Cerebellar cortex (tissue), 1 donor: ENCODE measurements at places on chromosomes 6 and 20.
A peak's percentile ranks its signal among the peaks of the same experiment; 100 is the strongest.

GRCh38 chr20:33914919-33915318 lies 78.8 kb upstream of the RALY start:
- no peak for DNase-seq

- DNase-seq = peak; percentile 66
Measured at GRCh38 chr6:127515794-127516661, 3.1 kb downstream of the MTCL3 start.

- DNase-seq = no peak
Measured at GRCh38 chr6:137697267-137697938, 169.7 kb upstream of the TNFAIP3 start.

DNA sequence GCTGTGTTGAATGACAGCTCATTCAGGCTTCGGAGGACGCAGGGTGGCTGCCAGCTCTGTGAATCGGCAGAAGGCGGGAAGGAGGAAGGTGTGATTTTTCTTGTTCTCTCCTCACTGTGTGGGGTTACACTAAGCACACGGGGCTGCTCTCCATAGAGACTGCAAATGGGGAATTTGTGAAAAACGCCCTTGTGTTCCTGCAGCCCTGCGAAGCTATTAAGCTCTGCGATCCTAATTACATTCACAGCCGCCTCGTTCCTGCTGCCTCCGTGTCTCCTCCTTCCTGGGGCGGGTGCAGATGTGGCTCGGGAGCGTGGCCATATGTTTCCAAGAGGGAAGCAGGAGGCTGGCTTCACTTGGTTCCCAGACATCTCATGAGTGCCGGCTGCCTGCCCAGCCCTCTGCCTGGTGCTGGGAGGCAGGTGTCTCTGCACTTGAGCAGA lies 124.0 kb downstream of the TOX2 start:
- peak; percentile 27 for DNase-seq

GRCh38 chr6:71123051-71123450 lies 165.6 kb upstream of the OGFRL1 start:
- DNase-seq = no peak

DNA sequence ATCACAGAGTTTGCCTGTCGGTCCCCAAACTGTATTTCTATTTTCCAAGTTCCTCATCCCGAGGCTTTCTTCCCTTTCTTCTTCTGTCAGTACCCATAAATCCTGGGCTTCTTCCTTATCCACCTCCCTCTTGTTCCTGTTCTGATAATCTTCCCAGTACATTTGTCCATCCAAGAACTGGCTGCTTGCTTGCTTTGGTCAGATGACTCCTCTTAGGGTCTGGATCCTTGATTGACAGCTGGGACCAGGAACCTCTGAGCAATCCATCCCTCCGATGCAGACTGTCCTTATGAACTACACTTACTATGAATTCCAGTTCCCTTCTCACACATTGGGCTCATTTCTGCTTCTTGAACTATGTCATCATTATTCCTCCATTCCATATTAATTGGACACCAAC lies 275.3 kb upstream of the CITED2 start:
- DNase-seq = no peak

DNA sequence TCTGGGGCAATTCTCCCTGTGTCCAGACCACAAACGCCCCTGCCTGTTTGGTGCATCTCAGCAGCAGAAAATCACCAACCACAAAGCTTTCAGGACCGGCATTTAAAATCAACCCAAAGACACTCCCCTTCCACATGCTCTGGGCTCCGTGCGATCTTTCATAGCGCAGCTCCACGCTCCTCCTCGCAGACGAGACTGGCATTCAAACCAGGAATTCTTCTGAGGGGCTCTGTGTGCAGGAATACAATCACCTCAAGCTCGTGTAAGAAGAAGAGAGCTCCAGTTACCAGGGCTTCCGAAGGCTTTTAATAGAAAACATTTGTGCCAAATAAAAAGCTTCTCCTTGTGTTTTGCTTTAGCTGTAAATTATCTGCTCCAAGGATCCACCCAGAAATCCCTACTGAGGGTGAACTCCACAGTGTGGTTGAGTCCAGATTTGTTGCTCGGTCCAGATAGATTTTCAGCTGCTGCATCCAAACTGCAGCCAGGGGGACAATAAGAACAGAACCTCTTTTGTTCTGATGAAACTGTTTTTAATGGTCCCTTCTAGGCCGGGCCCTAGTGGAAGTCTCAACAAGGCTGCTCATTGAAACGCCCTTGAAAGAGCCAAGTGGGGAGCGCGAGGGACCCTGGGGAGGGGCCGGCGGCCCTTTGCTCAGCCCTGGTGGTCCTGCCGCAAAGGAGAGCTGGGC lies 16.4 kb upstream of the BMP7 start:
- peak; percentile 22 for DNase-seq

DNA sequence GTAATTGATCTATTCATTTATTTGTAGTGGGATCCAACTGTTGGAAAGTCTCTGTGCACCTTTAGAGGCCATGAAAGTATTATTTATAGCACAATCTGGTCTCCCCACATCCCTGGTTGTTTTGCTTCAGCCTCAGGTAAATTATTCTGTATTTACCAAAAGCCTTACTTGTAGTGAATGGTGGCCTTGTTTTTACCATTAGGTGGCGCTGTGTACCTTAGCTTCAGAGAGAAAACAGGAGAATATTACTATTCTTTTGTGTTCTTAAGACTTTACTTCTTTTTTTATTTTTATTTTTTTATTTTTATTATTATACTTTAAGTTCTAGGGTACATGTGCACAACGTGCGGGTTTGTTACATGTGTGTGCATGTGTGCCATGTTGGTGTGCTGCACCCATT lies 23.7 kb downstream of the PEX7 start:
- peak; percentile 47 for DNase-seq

DNA sequence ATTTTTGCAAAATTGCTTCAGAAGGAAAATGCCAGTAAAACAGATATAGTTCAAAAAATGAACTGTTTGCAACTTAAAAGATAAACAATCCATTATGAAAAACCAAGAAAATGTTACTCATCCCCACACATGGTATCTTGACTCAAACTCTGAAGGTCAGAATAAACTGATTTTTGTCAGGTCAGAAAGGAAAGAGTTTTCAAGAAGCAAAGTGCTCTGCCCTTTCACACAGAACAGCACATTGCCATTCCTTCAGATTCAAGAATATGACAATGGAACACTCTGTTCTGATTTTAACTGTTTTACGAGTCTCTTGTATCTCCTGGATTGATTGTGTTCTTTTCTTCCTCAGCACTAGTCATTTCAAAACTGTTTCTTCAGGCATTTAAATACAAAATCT lies 33.8 kb upstream of the NT5E start:
- DNase-seq = no peak

DNA sequence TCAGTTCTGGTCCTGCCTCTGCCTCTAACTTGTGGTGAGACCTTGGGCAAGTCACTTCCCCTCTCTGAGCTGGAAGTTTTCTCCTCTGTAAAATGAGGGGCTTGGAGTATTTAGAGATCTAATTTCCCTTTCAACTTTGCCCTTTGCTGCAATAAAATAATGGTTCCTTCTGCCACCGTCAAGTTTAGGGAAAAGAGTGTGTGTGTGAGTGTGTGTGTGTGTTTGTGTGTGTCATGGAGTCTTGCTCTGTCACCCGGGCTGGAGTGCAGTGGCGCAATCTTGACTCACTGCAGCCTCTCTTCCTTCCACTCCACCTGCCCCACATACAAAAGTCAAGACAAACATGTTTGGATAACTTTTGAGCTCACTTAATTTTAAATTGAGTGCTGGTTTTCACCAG lies 39.2 kb upstream of the PIM1 start:
- DNase-seq = no peak

GRCh38 chr6:5930143-5930770 lies 76.5 kb downstream of the NRN1 start:
- DNase-seq = no peak

DNA sequence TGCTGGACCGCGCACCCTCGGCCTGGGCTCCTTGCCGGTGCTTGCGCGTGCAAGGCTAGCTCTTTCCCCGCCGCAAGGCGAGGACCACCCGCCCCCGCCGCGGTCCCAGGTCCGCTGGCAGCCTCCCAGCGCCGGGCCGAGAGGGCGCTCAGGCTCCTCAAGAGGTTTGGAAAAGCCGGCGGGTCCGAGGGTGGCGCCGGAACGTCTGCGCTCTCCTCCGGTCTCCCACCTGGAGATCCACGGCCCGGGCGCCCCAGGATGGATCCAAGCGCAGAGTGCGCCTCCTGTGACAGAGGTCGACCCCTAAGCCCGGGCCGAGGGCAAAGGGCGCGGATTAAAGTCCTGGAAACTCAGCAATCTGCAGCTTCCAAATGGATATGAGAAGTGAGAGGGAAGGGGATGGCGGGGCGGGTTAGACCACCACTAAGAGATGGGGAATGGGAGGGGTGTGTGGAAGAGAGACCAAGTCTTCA lies 575 bp upstream of the MICAL1 start:
- peak; percentile 41 for DNase-seq

DNA sequence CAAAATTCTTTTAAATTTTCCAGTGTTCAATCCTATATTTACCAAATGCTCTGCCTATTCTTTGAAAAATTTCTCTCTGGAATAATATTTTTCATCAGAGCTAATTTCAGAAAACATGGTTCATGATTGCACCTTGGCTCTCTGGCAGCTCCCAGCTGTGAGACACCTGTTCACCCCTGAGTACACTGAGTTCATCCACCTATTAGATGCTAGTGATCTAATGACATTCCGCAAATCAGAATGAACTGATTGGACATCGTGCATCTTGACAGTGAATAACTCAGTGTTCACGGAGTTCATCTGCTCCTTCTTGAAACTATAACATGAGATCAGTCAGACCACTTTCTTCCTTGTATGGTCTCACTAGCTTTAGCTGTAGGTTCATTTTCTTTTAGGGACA lies 3.9 kb upstream of the SHPRH start:
- DNase-seq = peak; percentile 90

DNA sequence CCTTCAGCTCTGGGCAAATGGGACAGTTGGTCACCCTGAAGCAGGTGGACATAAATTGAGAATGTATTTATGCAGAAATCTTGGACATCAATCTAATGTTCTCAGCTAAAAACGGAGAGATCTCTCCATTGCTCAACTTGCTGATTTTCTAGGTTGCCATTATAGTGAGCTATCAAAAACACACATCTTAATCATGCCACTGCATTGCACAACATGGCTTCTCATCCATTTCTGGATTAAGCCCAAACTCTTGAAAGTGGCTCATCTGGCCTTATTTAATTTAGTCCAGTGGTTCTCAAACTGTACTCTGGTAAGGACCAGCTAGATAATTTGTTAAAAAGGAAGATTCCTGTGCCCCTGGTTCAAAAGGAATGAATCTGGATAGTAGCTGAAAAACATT lies 324.9 kb upstream of the CITED2 start:
- no peak for DNase-seq

GRCh38 chr20:10660661-10661060 lies 13.1 kb downstream of the JAG1 start:
- no peak for DNase-seq

GRCh38 chr6:148509800-148510581 lies 167.4 kb downstream of the SASH1 start:
- no peak for DNase-seq

DNA sequence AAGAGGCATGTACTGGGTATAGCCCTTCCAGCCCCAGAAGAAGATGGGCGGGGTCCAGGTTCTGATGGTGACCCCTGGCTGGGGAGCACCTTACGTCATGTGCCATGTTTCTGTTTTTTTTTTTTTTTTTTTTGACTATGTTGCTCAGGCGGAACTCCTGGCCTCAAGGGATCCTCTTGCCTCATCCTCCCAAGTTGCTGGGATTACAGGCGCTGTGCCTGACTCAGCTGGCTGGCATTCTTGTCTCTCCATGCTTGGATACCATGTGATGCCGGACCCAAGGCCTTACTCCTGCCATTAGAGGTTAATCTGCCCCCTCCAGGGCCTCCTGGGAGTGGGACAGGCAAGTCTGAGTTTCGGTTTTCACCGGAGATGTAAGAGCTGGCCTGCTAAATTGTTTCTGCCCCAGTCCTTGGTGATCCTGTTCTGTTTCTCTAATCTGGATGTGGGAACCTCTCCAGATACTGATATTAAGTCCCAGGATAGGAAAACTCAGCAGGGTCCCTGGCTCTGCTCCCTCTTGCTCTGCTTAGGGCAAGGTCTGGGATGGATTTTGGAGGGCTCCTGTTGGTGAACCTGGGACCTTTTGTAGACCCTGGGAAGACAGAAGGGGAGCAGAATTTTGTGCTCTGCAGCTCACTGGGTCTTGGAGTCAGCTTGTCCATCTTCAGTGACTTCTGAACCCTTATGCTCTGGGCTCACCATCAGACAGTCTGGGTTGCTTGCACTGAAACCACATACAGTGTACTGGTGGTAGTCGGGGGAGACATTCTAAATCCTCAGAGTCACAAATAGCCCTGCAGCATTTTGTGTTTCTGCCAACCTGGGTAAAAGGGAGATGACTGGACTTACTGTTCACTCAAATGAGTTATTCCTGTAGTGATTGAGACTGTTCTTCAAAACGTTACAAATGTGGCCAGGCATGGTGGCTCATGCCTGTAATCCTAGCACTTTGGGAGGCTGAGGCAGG lies 45.1 kb downstream of the PTK7 start:
- DNase-seq = peak; percentile 71

DNA sequence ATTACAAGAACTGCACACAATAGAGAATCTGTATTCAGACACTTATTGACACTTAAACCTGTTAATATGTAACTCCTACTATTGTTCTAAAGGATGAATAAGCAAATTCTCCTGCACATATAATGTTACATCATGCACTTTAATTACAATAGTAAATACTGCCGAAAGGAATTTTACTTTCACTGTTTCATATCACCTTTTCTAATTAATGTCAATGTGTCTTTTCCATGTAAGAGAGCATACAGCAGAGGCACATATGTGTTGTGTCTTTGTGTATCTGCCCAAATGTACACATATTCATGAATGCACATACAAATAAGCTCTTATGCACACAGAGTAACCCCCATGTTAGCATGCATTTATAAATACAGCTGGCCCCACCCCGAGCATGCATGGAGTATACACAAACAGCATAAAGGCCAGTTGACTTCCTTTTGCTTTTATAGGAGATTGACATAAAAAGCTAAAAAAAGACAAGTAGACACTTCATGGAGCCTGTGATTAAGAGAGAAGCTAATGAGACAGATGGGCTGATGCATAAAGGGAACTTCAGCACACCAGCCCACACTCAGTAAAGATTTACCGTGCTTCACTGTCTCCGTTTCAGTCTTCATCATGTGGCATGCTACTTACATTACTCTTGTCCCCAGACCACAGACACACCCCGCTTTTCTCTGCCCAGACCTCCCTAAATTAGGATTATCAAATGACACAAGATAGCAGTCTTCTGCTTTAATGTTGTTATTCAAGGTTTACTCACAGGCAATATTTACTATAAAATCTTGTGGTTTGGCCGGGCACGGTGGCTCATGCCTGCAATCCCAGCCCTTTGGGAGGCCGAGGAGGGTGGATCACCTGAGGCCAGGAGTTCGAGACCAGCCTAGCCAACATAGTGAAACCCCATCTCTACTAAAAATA lies 184.6 kb downstream of the ATXN1 start:
- no peak for DNase-seq

DNA sequence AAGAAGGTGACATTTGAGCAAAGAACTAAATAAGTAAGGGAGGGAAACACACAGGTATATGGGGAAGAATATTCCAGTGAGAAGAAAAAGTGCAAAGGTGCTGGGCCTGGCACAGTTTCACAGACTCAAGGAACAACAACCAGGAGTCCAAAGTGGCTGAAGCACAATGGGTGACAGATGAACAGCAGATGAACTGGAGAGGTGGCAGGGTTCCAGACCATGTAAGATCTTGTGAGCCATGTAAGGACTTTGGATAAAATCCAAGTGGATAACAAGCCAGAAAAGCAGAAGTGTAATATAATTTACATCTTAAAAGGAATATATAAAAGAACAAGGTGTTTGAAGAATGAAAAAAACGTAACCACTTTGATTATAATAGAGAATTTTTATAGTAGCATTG lies 87.9 kb downstream of the MMS22L start:
- peak; percentile 41 for DNase-seq

- no peak for DNase-seq
Measured at GRCh38 chr6:39893286-39893685, 41.0 kb downstream of the MOCS1 start.
